ENCODE measurements at places on chromosomes 3 and 15.

GRCh38 chr15:29674661-29675533 lies 147.4 kb downstream of the TJP1 start:
- no peak for DNase-seq

- no peak for DNase-seq
Measured at GRCh38 chr15:52462806-52463360, 65.8 kb downstream of the MYO5A start.

DNA sequence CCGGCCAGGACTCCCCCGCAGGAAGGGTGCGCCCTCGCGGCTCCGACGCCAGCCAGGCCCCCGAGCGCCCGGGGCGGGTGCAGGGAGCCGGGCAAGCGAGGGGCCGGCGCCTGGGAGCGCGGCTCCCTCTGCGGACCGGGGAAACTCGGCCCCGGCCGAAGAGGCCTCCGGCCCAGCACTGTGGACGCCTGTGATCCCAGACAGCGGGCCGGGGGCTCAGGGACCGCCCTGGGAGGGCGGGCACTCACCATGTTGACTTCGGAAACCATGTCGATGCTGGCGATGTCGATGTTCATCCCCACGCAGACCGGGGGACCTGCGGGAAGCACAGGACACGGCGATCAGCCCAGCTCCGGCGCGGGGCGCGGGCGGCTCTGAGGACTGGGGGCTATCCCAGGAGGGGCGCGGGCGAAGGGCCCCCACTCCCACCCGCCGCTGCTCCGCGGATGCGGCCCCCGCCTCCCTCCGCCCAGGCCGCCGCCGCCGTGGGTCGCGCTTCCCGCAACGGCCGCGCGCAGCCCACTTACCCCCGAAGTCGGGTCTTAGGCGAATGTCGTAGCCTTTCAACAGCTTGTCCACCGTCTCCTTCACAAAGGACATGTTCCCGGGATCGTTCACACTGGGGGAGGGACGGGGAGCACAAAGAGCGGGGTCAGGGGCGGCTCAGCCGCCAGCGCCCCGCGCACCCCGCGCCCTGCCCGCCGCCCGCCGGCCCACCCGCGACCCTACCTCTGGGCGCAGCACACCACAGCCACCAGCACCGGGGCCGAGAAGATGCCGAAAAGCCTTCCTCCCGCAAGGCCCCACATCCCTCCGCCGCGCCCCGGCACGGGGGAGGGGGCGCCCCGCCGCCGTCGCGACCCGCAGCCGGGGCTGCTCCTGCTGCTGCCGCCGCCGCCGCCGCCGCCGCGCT lies at the start of gene GABRB3:
GABRB3 (minus strand) TSS at position 913 of the 913 bp plus-strand sequence.
- no peak for DNase-seq

GRCh38 chr15:90160781-90161727 lies 40.1 kb upstream of the SEMA4B start:
- no peak for DNase-seq

- no peak for DNase-seq
Measured at GRCh38 chr15:38687340-38687739, 122.7 kb upstream of the RASGRP1 start.

- DNase-seq, result no peak
Measured at GRCh38 chr3:103963599-103963998, 1403.1 kb upstream of the ALCAM start.

GRCh38 chr3:194123726-194124125 lies 12.2 kb upstream of the HES1 start:
- no peak for DNase-seq

GRCh38 chr15:43625106-43625505 lies 6.5 kb upstream of the STRC start:
- no peak for DNase-seq

DNA sequence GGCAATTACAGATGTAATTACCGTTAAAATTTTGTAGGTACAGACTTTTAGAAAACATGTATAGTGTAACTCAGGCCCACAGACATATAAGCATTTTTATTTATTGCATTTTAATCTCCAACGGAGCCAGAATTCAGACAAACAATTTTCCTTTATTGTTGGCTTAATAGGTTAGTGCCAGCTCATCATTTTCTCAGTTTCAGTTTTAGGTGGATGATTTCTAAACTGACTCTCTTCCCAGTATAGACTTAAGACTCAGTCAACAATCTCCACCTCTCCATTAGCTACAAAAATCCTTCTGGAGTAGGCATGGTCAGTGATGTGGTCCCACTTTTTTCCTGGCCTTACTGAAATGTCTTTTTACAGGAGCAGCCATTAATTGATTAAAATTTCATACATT lies 994.6 kb downstream of the TBL1XR1 start:
- no peak for DNase-seq

All from activated T-cell treated with anti-CD3 and anti-CD28 coated beads for 48 hours (primary cell).